ENCODE measurements at places on chromosomes 3 and 15. TPM values are rescaled to one million over a fixed set of nuclear protein-coding genes. Genes with fewer than 3 reads are reported as not detected.

CCK gene
- 12.0 TPM for polyA plus RNA-seq

GRCh38 chr15:76682833-76683232, 222.3 kb downstream of the SCAPER start:
- no peak for DNase-seq

GRCh38 chr3:50519471-50520089, 16.1 kb upstream of the CACNA2D2 start:
- DNase-seq, result no peak

DNA sequence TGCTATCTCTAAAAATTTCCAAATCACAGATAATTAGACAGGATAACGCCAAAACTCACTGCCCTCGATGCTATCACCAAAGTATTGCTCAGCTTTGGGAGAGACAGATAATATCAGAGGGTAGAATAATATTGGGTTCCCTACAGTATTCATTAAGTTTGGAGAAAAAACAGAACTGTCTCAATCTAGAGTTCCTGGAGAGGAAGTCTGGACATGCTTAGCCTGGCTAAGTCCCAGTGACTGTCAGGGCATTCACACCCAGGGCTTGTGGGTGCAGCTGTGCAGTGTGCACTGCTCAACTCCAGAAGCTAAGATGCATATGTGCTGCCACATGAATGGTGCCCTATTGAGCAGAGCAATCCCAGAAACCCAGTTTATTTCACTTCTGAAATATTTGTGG, 459.6 kb upstream of the DPH6 start:
- DNase-seq, result no peak

DNA sequence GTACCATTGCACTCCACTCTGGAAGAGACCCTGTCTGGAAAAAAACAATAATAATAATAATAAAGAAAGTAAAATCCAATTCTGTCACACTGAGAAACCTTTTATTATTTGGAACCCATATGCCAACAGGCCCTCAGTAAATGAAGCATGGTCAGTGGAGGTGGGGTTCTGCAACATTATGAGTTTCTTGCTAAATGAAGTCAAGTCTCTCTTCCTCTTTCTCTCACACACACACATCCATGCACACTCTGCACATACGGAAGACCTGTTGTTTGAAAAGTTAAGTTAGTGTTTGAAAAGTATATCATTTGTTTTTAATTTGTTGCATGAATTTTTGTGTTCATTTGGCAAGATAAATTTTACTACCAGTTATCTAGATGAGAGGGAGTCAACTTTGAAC, 27.8 kb downstream of the GAP43 start:
- DNase-seq, result no peak

ANKRD63 gene
- 0.36 TPM for polyA plus RNA-seq

DNA sequence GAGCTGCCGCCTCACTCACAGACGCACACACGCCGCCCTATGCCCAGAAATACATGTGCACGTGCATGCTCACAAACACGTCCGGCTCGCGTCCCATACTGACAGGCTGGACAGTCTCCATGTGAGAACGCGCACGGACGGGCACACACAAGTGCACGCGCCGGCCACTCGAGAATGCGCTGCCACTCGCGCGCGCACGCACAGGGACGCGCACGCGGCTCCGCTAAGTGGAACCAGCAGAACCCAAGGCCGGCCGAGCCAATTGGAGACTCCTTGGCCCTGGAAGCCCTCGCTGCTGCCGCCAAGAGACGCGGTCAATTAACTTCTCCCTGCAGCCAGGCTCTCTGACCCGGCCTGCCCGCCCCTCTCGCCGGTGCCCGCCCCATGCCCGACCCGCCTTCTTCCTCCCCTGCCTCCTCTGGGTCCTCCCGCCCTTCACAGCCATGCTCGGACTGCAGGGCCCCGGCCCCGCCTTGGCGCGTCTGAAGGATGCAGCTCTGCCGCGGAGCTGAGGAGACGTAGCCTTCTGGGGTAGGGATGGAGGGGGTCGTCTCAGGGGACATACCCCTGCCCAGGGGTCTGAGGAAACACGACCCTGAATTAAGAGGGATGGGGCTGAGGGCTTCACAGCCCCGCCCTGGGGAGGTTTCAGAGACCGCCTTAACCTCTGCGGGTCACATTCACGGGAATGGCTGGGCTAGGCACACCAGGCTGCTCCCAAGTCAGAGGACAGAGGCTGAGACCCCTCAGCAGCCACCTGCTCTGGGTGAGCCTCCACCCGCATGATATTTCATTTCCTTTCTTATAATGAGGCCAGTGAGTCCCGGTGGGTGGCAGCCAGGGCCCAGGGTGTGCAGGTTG, 15.0 kb downstream of the PTH1R start:
- no peak for DNase-seq

PRSS50 gene
- polyA plus RNA-seq, result 0.14 TPM

DNA sequence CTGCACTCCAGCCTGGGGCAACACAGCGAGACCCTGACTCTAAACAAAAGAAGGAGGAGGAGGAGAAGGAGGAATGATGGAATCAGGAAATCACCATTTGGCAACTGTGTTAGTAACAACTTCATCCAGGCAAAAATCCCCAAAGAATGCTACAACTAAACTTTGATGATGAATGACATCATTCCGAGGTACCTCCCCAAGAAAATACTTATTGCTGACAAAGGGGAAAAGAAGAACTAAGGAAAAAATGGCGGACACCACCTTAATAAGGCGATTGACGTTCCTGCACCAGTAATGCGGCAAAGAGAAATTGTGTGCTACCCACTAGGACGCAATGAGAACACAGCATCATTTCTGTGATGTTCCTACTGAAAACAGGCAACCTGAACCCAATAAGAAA, 78.2 kb upstream of the SLC6A11 start:
- no peak for DNase-seq

DNA sequence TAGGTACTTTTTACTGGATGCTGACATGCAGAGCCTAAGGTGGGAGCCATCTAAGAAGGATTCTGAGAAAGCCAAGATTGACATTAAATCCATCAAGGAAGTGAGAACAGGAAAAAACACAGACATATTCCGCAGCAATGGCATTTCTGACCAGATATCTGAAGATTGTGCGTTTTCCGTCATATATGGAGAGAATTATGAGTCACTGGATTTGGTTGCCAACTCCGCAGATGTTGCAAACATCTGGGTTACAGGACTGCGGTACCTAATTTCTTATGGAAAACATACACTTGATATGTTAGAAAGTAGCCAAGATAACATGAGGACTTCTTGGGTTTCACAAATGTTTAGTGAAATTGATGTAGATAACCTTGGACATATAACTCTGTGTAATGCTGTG, 125.1 kb downstream of the PLCL2 start:
- DNase-seq, result peak; percentile 16

- no peak for DNase-seq
Observed at GRCh38 chr3:164879201-164879600, 199.1 kb downstream of the SI start.

GRCh38 chr3:128277378-128278069, 124.2 kb downstream of the EEFSEC start:
- no peak for DNase-seq

- DNase-seq, result no peak
Observed at GRCh38 chr3:46947981-46948791, 28.4 kb downstream of the CCDC12 start.

- DNase-seq, result no peak
Observed at GRCh38 chr3:128572644-128573105, 77.9 kb downstream of the RPN1 start.

DNA sequence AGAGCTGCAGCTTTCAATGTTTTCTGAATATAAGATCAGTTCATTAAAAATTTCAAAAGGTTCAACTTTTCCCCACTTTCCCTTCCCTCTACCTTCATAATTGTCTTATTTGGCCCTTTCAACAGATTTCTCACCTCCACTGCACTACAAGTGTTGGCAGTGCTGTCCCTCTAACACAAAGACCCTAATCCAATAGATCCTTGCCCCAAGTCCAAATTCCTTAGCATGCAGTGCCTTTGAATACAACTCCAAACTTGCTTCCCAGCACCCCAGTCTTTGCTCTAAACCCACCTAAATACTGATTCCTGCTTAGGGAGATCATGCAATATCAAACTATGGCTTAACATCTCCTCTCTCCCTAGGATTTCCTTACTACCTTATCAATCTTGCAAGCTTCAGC, 43.9 kb downstream of the TJP1 start:
- no peak for DNase-seq

DNA sequence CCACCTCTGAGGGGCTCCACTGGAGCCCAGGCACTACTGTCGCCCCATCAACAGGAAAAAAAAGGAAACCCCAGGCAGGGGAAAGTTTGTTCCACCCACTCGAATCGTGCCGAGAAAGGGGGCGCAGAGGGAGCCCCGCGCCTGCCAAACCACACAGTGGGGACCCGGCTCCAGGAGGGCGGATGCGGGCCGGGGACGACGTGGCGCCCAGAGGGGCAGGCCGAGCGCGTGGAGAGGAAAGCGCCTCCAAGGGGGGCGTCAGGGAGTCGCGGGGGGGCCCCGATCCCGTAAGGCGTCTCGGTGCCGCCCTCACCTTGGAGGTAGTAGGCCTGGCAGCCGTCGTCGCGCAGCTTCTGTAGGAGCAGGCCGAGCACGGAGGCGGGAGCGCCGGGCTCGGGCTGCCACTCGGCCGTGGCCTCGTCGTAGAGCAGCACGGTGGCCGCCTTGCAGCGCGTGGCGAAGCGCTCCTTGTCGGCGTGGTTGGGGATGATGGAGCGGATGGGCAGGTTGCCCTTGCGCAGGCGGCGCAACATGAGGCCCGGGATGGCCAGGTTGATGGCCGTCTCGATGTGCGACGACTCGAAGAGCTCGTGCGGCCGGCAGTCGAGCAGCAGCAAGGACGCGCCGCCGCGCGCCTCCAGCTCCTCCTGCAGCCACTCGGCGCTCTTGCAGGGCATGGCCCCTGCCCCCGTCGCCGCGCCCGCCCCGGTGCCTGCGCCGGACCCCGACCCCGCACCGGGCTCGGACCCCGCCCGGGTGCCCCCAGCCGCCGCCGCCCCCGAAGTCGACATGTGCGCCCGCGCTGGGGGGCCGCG, 627 bp downstream of the DUSP7 start:
- DNase-seq, result peak; percentile 41

All from muscle of arm (tissue), 14 donors.